Bronchial epithelial cell (primary cell): ENCODE measurements at places on chromosomes 6 and 20.

- DNase-seq: no peak
Measured at GRCh38 chr20:63617092-63617875, 9.6 kb downstream of the GMEB2 start.

GRCh38 chr6:134772671-134773360 is 177.1 kb downstream of the ALDH8A1 start:
- DNase-seq: peak; percentile 26

GRCh38 chr6:166662690-166663089 is 35.6 kb upstream of the RPS6KA2 start:
- no peak for DNase-seq

- DNase-seq: peak; percentile 37
Measured at GRCh38 chr6:55980627-55981211, 105.3 kb upstream of the BMP5 start.

DNA sequence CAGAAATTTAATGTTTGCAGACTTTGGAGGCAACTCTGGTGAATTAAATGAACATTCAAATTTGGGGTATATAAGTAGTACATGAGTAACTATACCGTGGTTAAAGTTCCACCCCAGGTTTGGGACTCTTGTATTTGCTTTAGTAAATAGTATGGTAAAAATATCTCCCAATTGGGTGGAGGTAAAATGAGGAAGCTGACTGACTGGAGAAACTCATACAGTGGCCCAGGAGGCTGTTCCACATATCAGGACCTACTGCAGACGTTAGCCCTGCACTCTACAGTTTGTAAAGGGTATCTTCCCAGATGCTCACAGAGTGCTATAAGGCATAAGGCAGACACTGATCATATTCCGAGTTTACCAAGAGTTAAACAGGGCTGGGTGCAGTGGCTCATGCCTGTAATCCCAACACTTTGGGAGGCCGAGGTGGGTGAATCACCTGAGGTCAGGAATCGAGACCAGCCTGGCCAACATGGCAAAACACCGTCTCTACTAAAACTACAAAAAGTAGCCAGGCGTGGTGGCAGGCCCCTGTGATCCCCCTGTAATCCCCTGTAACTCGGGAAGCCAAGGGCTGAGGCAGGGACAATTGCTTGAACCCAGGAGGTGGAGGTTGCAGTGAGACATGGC is 53.7 kb downstream of the CPXM1 start:
- DNase-seq: no peak

GRCh38 chr6:36276581-36277536 is 7.0 kb downstream of the PNPLA1 start:
- peak; percentile 79 for DNase-seq

DNA sequence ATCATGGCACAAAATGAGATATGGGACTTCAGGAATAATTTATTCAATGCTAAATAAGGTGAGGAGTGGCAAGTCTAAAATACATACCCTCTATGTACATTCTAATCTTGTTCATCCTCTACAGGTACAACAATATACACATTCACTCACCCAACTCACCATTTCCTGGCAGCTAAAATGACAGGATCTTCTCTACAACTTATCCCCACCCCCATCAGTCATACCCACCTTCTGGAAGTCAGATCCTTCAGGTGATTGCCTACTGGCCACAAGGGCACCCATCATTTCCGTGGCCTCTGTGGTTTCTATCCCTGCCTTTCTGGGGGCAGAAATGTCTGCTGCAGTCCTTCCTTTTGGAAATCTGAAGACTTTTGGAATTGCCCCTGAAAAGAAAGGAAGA is 22.8 kb upstream of the CRIP3 start:
- no peak for DNase-seq

- no peak for DNase-seq
Measured at GRCh38 chr20:1462834-1463233, 3.8 kb downstream of the NSFL1C start.

DNA sequence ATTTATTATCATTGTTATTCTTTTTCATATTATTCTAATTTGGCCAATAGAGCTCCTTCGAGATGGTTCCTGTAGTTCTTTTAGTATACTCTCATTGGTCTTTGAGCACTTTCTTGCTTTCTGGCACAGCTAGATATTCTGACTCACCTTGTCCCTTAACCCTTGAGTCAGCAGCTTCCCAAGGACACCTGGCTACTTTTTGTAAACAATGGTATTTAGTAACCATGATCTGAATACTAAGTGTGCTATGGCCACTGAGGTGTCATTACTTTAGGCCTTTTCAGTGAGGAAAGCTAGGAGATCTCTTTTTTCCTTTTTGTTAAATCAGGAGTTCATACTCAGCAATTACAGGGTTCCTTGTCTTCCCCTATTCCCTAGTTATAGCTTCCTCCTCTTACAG is 126.5 kb upstream of the CITED2 start:
- DNase-seq: peak; percentile 23
